ENCODE measurements at places on chromosomes 5 and 9. TPM values are rescaled to one million over a fixed set of nuclear protein-coding genes. Genes with fewer than 3 reads are reported as not detected.

DNA sequence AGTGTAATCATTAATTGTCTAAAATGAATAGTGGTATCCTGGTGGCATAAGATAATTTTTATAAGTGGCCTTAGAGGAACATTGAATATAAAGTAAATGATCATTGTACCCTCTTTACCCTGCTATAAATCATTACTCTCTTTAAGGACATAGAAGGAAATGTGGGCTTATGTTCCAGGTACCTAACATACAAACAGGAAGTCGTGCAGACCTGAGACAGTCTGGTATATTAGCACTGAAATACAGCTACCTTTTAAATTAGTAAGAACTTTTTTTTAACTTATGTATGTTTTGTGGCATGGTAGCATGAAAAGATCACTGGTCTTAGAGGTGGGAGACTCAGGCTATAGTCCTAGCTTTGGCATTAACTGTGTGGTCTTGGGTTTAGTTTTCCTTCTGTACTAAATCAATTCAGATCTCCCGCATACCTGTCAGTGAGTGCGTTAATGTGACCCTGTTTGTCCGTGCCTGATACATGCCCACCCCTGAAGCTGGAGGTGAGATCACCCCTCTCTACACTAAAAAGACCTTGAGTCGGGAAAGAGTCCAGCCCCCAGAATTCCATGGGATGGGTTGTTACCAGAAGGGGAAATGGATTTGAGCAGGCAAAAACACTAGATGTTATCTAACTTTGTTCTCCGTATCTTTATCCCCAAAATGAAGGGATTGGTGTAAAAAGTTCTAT lies 59.4 kb upstream of the ERBIN start:
- no peak overlapping the region for H3K27ac ChIP-seq
- peaks cover 6% of the 10 kb centered on the region for H3K4me1 ChIP-seq
- no peak overlapping the region for H3K4me3 ChIP-seq
- no peak for DNase-seq
- H3K27me3 ChIP-seq, result no peaks in the 10 kb centered on the region

The FGF18 gene
- not detected for total RNA-seq

GRCh38 chr9:136713550-136713949 lies 1.2 kb downstream of the DIPK1B start:
- no peak overlapping the region for H3K4me3 ChIP-seq
- peaks cover 10% of the 10 kb centered on the region for H3K27me3 ChIP-seq
- H3K4me1 ChIP-seq, result no peaks in the 10 kb centered on the region
- no peaks in the 10 kb centered on the region for H3K36me3 ChIP-seq
- DNase-seq, result no peak

The PCDHGB6 gene
- 1.4 TPM for total RNA-seq

GRCh38 chr9:24502206-24502937 lies 43.3 kb downstream of the IZUMO3 start:
- no peak overlapping the region for H3K4me3 ChIP-seq
- no peaks in the 10 kb centered on the region for H3K4me1 ChIP-seq

GRCh38 chr9:127919253-127919815 lies 2.5 kb upstream of the ST6GALNAC4 start:
- H3K36me3 ChIP-seq, result no peaks in the 10 kb centered on the region
- no peak overlapping the region for H3K4me3 ChIP-seq
- peaks cover 33% of the 10 kb centered on the region for H3K4me1 ChIP-seq
- peak overlapping the region; percentile 93 for H3K27ac ChIP-seq
- peak; percentile 100 for DNase-seq
- no peaks in the 10 kb centered on the region for H3K27me3 ChIP-seq

DNA sequence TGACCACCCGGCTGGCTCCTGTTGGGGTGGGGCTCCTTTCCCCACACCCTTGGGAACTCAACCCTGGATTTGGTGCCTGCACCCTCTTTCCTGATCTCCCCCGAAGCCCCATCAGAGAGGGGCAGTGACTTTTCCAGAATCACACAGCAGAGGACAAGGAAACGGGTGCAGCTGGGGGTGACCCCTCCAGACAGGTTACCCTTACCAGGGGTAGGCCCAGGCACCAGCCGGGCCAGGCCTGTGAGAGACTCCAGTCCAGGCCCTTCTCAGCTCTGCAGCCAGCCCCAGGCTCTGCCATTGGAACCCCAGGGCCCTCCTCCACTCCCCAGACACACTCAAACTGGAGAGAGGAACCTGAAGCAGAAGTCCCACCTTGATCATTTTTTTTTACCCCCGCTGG lies 19.0 kb upstream of the PHYHD1 start:
- peaks cover 28% of the 10 kb centered on the region for H3K4me1 ChIP-seq
- DNase-seq, result no peak
- no peaks in the 10 kb centered on the region for H3K27me3 ChIP-seq

DNA sequence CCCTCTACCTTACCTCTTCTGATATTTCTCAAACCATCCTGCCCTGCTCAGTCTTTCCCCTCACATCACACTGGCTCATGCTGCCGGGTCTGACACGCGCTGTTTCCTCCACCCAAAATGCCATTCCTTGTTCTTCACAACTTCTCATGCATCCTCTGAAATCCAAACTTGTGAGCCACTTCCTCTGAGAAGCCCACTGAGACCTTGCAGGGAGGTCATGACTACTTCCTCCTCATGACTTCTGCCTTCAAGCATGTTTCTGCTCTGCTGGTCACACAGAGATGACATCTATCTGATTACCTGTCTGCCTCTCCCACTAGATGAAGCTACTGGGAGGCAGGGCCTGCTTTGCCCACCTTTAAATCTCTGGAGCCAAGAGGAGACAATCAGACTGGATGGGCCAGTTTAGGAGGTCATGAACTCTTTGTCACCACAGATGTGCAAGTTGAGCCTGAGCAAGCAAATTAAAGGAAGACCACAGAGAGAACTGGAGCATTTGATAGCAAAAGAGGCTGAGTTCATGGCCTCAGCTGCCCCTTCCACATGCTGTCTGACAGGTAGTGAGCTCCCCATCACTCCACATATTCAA lies 119.8 kb upstream of the TBC1D2 start:
- H3K4me1 ChIP-seq, result no peaks in the 10 kb centered on the region
- H3K36me3 ChIP-seq, result no peaks in the 10 kb centered on the region
- no peak overlapping the region for H3K27ac ChIP-seq
- no peak for DNase-seq
- no peaks in the 10 kb centered on the region for H3K27me3 ChIP-seq

DNA sequence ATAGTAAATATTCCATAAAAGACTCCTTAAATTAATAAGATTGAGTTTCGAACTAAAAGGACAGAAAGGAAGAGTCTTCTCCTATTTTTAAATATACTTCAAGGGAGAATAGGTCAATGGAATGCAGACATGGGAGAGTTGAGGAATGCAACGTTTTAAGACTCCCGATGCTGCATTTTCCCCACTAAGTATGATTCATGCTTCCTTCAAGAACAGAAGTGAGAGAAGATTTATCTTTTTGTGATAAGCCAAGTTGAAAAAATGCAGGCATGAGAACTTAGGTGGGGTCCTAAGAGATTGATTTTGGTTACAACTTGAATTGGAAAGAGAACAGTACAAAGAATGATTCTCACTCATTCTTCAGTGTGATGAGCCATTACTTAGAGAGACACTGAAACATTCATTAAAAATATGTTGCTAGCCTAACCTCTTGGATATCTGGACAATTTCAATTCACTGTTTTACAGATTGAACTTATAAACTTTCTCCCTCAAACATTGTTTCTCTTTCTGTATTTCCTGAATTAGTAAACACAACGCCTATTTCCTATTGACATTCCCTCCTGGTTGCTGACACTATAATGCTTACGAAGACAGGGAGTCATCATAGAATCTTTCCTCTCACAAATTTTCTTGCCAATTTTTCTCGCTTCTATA lies 1666.1 kb upstream of the WWC1 start:
- H3K27ac ChIP-seq, result no peak overlapping the region
- H3K36me3 ChIP-seq, result no peaks in the 10 kb centered on the region
- no peak overlapping the region for H3K4me3 ChIP-seq
- no peaks in the 10 kb centered on the region for H3K27me3 ChIP-seq

DNA sequence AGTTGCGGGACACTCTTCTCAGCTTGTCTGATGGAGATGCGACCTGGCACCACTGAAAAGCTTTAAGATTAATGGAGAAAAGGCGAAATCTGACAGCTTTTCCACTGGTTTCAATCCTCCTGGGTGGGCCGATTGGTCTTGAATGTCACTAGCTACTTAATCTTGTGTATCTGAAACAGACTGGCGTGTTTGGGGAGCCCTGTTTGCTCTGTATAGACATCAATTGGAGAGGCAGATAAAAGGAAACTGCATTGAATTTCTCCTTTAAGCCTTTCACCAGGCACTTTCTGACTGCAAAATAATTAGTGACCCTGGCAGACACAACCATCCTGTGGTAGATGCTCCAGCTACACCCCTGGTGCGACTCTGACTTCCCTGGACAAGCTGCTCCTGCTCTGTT lies 224.2 kb downstream of the NDUFS4 start:
- DNase-seq, result no peak
- H3K27me3 ChIP-seq, result no peaks in the 10 kb centered on the region
- no peak overlapping the region for H3K4me3 ChIP-seq
- peaks cover 2% of the 10 kb centered on the region for H3K4me1 ChIP-seq
- H3K27ac ChIP-seq, result no peak overlapping the region
- no peaks in the 10 kb centered on the region for H3K36me3 ChIP-seq

The RECK gene
- 3.7 TPM for total RNA-seq

GRCh38 chr9:136339173-136339957 lies 12.0 kb downstream of the GPSM1 start:
- H3K27me3 ChIP-seq, result no peaks in the 10 kb centered on the region
- H3K27ac ChIP-seq, result no peak overlapping the region
- H3K4me3 ChIP-seq, result no peak overlapping the region
- H3K4me1 ChIP-seq, result no peaks in the 10 kb centered on the region
- peak; percentile 73 for DNase-seq
- H3K36me3 ChIP-seq, result peaks cover 6% of the 10 kb centered on the region

The DMRT3 gene
- total RNA-seq, result not detected

The FAM81B gene
- total RNA-seq, result not detected

The LCN1 gene
- total RNA-seq, result not detected

- peaks cover 15% of the 10 kb centered on the region for H3K4me1 ChIP-seq
- H3K4me3 ChIP-seq, result no peak overlapping the region
- H3K27ac ChIP-seq, result no peak overlapping the region
- H3K27me3 ChIP-seq, result no peaks in the 10 kb centered on the region
- peak; percentile 71 for DNase-seq
- H3K36me3 ChIP-seq, result peaks cover 6% of the 10 kb centered on the region
These were observed 148.4 kb downstream of the TTLL11 start for GRCh38 chr9:121944711-121945191.

The C6 gene
- not detected for total RNA-seq

The SPINK7 gene
- not detected for total RNA-seq

- H3K36me3 ChIP-seq, result no peaks in the 10 kb centered on the region
- peak; percentile 88 for DNase-seq
- H3K4me3 ChIP-seq, result no peak overlapping the region
- no peaks in the 10 kb centered on the region for H3K27me3 ChIP-seq
These were observed 32.1 kb downstream of the NAIF1 start for GRCh38 chr9:128034821-128035652.

DNA sequence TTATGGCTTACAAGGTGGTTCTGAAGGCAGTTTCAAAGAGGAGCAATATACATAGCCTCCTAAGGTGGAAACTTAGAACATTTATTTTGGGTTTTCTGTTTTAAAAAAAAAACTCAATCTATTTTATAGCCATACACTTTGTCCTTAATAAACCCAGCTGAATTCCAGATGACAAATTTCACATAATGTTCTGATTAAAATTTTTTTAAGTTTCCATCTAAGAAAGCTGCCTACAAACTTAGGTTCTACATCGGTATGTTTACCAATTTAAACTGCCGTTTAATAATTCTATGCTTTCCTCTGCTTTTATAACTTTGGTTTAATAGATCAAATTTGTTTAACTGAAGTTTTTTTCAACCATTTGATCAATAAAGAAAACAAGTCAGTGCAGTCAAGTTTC lies 12.5 kb downstream of the NR3C1 start:
- H3K36me3 ChIP-seq, result peaks cover 13% of the 10 kb centered on the region
- H3K4me3 ChIP-seq, result no peak overlapping the region
- no peak overlapping the region for H3K27ac ChIP-seq
- H3K27me3 ChIP-seq, result no peaks in the 10 kb centered on the region

DNA sequence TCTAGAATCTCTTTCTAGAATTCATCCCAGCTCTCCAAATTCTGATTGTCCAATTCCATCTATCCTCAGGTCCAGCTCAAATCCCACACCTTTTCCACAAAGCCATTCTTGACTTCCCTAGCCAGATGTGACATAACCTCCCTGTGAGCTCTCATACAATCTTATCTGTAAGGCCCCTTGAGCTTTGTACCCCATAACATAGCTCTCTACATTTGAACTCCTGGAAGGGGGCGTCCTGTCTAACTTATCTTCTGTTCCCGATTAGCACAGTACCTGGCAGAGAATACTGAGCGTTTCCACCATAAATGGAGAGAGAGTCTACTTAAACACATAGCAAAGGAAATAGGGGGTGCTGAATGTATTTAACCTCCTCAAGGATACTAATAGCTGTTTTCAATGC lies 251.6 kb upstream of the RGMB start:
- H3K4me3 ChIP-seq, result no peak overlapping the region
- no peaks in the 10 kb centered on the region for H3K27me3 ChIP-seq
- H3K36me3 ChIP-seq, result no peaks in the 10 kb centered on the region

GRCh38 chr5:162565-163337 lies 28.5 kb upstream of the LRRC14B start:
- H3K27me3 ChIP-seq, result peaks cover 34% of the 10 kb centered on the region
- H3K4me3 ChIP-seq, result no peak overlapping the region
- H3K4me1 ChIP-seq, result peaks cover 5% of the 10 kb centered on the region
- no peak overlapping the region for H3K27ac ChIP-seq

DNA sequence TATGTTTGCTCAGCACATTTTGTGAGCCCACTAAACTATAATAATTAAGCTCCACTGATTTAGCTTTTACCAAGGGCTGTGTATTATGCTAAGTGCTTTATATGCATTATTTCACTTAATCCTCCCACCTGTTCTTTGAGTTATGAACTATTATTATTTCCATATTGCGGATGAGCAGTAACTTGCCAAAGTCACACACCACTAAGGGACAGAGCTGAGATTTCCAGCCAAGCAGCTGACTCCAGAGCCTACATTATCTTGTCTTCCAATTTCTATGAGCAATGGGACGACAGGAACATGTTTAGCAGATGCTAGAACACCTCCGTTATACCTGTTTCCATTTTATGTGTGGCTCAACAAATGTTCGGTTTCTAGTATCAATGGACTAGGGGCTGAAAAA lies 237.5 kb upstream of the PANK3 start:
- H3K36me3 ChIP-seq, result no peaks in the 10 kb centered on the region
- no peaks in the 10 kb centered on the region for H3K27me3 ChIP-seq
- H3K27ac ChIP-seq, result no peak overlapping the region
- no peak overlapping the region for H3K4me3 ChIP-seq
- DNase-seq, result no peak

GRCh38 chr5:179553875-179554274 lies 3.5 kb downstream of the RUFY1 start:
- peaks cover 25% of the 10 kb centered on the region for H3K4me1 ChIP-seq
- DNase-seq, result peak; percentile 86
- peak overlapping the region; percentile 88 for H3K27ac ChIP-seq

- no peak for DNase-seq
- H3K27me3 ChIP-seq, result no peaks in the 10 kb centered on the region
- no peaks in the 10 kb centered on the region for H3K36me3 ChIP-seq
- no peak overlapping the region for H3K27ac ChIP-seq
These were observed 925.3 kb downstream of the TLE4 start for GRCh38 chr9:80496901-80497556.

All from MCF 10A (cell line).